ENCODE measurements at places on chromosomes 4 and X.

DNA sequence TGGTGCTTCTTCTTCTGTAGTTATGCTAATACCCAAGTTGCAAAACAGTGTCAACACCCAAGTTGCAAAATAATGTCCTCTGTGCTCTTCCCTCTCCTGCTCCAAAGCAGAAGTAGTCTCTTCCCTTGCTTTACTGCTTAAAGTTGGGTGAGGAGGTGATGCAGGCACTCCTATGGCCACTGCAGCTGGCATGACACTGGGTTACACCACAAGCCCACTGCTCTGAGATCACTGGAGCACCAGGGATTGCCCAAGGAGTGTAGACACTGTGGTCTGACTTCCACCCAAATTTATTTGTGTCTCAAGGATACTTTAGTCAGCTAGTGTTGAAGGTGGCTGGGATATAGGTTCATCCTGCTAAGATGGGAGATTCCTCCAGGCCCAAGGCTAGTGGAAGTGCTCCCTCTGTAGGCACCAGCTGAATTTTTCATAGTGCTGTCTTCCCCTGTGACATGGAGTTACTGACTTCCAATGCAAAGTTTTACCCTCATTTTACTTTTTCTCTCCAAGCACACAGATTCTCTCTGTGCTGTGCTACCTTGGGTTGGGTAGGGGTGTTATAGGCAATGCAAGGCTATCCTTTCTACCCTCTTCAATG, 196.2 kb upstream of the TENT5D start:
- DNase-seq = no peak

- DNase-seq = no peak
Observed at GRCh38 chr4:107253090-107253489, 217.0 kb upstream of the DKK2 start.

GRCh38 chr4:187493661-187494060, 501.9 kb upstream of the ZFP42 start:
- DNase-seq = no peak

- DNase-seq = no peak
Observed at GRCh38 chr4:123345935-123346300, 50.7 kb upstream of the SPRY1 start.

GRCh38 chrX:9171841-9172463, 138.0 kb upstream of the FAM9B start:
- no peak for DNase-seq

DNA sequence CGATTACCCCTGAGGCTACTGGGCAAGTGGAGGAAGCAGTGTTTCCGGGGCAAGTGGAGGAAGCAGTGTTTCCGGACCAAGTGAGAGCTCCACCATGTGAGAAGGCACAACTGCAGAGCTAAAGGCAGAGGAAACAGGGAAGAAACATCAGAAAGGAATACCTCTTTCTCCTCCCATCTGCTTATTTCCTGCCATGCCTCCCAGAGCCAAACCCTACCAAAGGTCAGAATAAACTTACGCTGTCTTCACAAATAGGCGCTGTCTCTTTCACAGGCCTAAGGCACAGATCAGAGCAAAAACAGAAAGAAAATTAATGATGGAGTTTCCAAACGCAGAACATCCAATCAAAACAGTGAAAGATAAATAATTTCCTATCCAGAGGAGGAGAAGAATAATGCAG, 153.0 kb downstream of the ATOH1 start:
- DNase-seq = no peak

- peak; percentile 57 for DNase-seq
Observed at GRCh38 chr4:2243681-2244380, 1.9 kb upstream of the HAUS3 start.

- DNase-seq = no peak
Observed at GRCh38 chr4:36652857-36653256, 371.4 kb downstream of the DTHD1 start.

- DNase-seq = no peak
Observed at GRCh38 chr4:175540151-175540550, 271.9 kb downstream of the GPM6A start.

DNA sequence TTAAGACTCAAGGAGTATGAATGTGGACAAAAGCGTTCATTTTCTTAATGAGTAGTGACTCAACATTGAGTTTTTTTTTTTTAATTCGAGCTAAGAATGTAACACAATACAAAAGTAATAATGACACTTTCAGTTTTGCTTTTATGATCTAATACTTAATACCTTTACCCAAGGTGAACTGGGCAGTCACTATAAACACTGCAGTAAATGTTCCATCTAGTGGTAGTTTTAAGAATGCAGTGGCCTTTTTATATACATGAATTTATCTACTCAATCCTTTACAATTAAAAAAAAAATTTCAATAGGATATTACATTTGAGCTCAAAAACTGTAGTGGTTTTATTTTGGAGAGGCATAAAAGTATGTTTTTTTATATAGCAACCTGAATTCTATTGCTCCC, 33.9 kb downstream of the PDK3 start:
- no peak for DNase-seq

Measured in activated CD8-positive, alpha-beta memory T cell treated with anti-CD3 and anti-CD28 coated beads for 24 hours (primary cell).